ENCODE measurements at places on chromosomes 4 and X.

DNA sequence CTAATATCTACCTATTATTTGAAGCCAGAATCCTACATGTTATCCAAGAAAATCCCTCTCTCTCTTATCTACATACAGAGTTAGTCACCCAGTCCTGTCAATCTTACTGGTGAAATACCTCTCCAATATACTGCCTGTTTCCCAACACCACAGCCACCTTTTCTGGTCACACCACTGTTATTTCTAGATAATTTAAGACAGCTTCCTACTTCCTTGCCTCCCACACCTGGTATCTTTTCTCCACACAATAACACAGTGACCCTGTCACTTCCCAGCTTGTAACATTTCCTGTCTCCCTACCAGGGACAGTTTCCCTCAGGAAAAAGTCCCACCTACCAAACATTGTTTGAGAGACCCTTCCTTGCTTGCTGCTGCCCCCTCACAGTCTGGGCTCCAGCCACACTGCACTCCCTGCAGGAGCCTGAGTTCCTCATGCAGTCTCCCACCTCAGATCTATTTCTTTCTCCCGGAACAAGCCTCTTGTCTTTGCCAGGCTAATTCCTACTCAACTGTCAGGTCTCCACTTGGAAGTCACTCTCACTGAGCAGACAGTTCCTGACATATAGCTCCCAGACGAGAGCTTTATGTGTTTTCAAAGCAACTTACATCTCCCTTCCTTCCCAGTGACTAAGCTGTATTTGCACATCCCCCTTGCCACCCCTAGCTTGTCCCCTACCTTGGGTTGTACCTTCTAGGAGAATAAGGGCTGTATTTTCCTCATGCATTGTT lies 73.6 kb upstream of the QRFPR start:
- no peak for DNase-seq

GRCh38 chr4:93370256-93370655 lies 458.3 kb upstream of the ATOH1 start:
- no peak for DNase-seq

DNA sequence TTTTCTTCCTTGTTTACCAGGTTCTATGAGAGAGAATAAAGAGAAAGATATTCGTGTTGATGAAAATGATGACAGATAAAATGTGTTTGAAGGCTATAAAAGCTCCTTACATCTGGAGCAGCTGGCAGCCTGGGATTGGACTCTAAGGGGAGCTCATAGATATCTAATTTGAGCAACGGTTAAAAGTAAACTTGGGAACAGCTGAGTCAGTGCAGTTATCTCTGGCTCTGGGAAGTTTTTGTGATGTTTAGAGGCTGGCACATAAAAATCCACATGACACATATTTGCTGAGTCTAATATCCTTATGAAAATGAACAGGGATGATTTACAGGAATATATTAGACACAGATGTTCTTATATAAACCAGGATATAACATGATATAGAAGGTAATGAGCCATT lies 331.8 kb upstream of the TENM3 start:
- no peak for DNase-seq

DNA sequence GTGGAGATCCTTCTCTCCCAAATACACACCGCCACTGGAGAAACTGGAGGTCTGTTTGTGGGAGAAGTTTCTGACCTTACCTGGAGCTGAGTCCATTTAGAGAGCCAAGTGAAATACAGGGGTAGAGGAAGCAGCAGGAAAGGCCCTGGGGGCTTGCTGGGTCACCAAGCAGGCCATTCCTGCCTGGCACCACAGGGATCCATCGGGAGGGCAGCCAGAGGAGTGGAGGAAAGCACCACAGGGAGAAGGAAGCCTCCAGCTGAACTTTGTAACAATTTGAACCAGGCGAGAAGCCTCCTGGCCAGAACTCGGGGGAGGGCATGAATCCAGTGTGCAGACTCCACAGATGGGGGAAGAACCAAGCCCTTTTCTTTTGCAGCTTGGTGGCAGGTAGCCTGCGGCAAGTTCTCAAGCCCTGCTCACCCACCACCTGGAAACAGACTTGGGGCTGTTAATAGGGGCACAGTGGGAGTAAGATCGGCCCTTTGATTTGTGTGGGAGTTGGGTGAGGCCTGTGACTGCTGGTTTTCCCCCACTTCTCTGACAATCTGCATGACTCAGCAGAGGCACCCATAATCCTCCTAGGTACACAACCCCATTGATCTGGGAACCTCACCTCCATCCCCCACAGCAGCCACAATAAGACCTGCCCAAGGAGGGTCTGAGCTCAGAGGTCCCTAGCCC lies 94.6 kb downstream of the IRS4 start:
- no peak for DNase-seq
